Uterus (tissue), 4 donors: ENCODE measurements at places on chromosomes 12 and 14. TPM values are rescaled to one million over a fixed set of nuclear protein-coding genes. Genes with fewer than 3 reads are reported as not detected.

- no peak for DNase-seq
- no peaks in the 10 kb centered on the region for H3K36me3 ChIP-seq
- no peaks in the 10 kb centered on the region for H3K27me3 ChIP-seq
- no peak overlapping the region for H3K4me3 ChIP-seq
These were observed 7.7 kb downstream of the GNPTAB start for GRCh38 chr12:101823039-101823438.

Gene TTC8
- total RNA-seq: 340 TPM

DNA sequence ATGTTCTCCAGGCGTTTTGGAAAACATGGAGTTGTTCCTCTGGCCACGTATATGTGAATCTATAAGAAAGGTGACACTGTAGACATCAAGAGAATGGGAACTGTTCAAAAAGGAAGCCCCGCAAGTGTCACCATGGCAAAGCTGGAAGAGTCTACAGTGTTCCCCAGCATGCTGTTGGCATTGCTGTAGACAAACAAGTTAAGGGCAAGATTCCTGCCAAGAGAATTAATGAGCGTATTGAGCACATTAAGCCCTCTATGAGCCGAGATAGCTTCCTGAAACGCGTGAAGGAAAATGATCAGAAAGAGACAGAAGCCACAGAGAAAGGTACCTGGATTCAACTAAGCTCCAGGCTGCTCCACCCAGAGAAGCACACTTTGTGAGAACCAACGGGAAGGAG, 92.5 kb upstream of the EIF5 start:
- H3K27me3 ChIP-seq: no peaks in the 10 kb centered on the region
- H3K4me3 ChIP-seq: no peak overlapping the region
- peak; percentile 1 for DNase-seq
- H3K27ac ChIP-seq: no peak overlapping the region

Gene NPFF
- total RNA-seq: not detected

GRCh38 chr14:90608281-90608680, 207.9 kb downstream of the TTC7B start:
- H3K27ac ChIP-seq: no peak overlapping the region
- no peaks in the 10 kb centered on the region for H3K27me3 ChIP-seq
- no peaks in the 10 kb centered on the region for H3K4me1 ChIP-seq
- no peak overlapping the region for H3K4me3 ChIP-seq

Gene KRT79
- total RNA-seq: not detected

Gene CCDC63
- total RNA-seq: not detected

Gene PSMB11
- not detected for total RNA-seq

GRCh38 chr14:81743605-81744004, 210.0 kb upstream of the SEL1L start:
- no peak for DNase-seq
- no peaks in the 10 kb centered on the region for H3K4me1 ChIP-seq
- H3K27me3 ChIP-seq: no peaks in the 10 kb centered on the region
- no peaks in the 10 kb centered on the region for H3K36me3 ChIP-seq
- H3K27ac ChIP-seq: no peak overlapping the region
- H3K4me3 ChIP-seq: no peak overlapping the region

Gene SLCO1B3
- total RNA-seq: not detected

- DNase-seq: no peak
- H3K36me3 ChIP-seq: no peaks in the 10 kb centered on the region
- H3K27me3 ChIP-seq: no peaks in the 10 kb centered on the region
- no peaks in the 10 kb centered on the region for H3K4me1 ChIP-seq
- no peak overlapping the region for H3K4me3 ChIP-seq
These were observed 237.9 kb upstream of the NAV3 start for GRCh38 chr12:77592836-77593235.

- H3K4me1 ChIP-seq: no peaks in the 10 kb centered on the region
- H3K4me3 ChIP-seq: peak overlapping the region; percentile 20
- peak; percentile 62 for DNase-seq
These were observed 44.8 kb downstream of the CPSF6 start for GRCh38 chr12:69284131-69284530.

DNA sequence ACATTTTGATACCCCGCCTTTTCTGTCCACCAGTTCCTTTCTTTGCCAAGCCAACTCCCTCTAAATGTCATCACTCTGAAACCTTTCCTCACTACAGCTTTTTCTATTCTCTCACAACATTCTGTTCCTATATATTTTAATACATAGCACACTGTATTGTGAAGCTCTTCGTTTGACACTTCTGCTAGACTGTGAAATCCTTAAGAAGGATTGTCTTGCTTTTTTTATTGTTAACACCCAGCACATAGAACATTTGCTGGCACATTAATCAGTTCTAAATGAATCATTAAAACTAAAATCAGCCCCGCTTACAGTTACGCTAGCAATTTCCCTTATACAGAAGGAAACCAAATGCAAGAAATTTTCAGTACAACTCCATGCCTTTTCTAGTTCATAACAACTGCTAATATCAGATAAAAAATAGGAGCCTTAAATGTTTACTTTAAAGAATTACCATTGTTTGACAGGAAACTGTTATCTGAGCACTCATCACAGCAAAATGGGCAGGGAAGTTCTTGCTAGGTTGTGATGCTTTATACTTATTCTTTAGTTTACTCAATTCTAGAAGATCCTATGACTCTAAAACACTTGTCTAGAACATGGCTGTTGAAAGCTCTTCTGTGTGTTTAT, 93.5 kb downstream of the PPP1R12A start:
- no peak overlapping the region for H3K27ac ChIP-seq
- no peaks in the 10 kb centered on the region for H3K4me1 ChIP-seq
- no peak for DNase-seq
- H3K4me3 ChIP-seq: no peak overlapping the region

GRCh38 chr14:69460093-69460701, 24.3 kb upstream of the PLEKHD1 start:
- H3K27ac ChIP-seq: no peak overlapping the region
- no peaks in the 10 kb centered on the region for H3K36me3 ChIP-seq
- H3K4me1 ChIP-seq: no peaks in the 10 kb centered on the region
- no peak overlapping the region for H3K4me3 ChIP-seq
- H3K27me3 ChIP-seq: no peaks in the 10 kb centered on the region

DNA sequence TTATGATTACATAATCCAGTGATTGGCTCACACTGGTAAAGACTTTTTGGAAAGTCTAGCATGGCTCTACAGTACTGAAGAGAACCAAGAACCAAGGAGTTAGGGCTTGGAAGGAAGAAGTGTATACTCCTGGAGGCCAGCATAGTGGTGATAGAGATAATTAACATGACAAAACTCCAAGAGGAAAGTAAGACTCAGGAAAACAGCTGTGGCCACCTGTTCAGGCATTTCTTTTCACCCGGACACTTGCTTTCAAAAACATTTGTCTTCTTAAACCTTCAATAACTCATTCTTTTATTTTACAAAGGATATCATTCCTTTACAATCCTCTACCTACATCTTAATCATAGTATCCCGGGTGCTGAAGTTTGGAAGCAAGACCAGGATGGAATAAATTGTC, 50.9 kb downstream of the KLHL28 start:
- no peaks in the 10 kb centered on the region for H3K27me3 ChIP-seq
- H3K27ac ChIP-seq: no peak overlapping the region
- peaks cover 3% of the 10 kb centered on the region for H3K4me1 ChIP-seq
- no peaks in the 10 kb centered on the region for H3K36me3 ChIP-seq
- H3K4me3 ChIP-seq: no peak overlapping the region
- no peak for DNase-seq

Gene FOXN4
- not detected for total RNA-seq

DNA sequence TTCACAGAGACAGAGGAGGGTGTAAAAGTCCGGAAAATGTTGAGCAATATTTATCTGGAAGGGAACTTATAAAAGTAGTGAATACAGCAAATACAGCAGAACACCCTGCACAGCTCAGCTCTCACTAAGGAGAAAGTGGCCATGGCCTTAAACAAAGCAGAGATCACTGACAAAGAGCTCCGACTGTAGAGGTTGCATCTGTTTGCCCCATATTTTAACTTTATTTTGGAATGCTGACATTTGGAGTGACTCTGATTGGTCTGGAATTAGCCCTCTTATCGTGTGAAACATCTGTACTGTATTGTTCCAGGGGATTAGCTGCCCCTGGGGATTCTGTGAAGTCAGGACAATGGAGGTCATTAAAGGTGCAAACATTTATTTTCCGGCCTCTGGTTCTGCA, 1275.7 kb upstream of the FLRT2 start:
- no peaks in the 10 kb centered on the region for H3K36me3 ChIP-seq
- H3K27me3 ChIP-seq: no peaks in the 10 kb centered on the region
- peak; percentile 16 for DNase-seq
